CD4-positive, alpha-beta T cell treated with Interleukin-15 for 4 hours (primary cell): ENCODE measurements at places on chromosomes 1 and 21.

DNA sequence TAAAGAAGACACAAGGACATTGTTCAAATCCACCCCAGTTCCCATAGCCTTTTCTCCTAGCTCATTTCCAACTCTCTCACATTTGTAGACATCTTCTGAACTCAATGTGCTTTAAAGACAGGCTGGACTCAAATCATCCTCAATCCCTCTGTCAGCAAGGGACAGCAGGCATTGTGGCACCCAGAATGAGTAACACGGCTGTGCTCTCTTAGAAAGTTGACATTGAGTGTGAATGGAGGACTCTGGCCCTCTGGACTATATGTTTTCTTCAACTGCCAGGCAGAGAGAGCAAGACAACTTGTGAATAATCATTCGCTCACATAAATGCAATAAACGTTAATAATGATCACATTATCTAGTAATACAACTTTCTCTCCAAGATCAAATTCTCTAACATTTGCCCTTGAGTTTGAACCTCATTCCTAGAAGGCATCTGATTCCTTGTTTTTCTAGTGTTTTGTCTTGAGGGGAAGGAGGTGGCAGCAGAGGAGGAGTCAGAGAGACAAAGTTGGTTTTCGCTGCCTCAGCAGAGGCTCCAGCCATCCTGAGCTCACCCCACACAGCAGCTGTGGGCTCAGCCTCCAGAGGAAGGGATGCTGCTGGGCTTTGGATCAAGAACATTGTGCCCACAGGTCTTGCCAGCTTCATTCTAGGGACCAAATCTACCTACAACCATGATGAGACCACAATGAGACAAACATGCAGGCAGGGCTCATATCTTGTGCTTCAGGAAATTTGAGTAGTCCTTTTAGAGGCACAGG lies 85.1 kb downstream of the BCAR3 start:
- no peak for DNase-seq

DNA sequence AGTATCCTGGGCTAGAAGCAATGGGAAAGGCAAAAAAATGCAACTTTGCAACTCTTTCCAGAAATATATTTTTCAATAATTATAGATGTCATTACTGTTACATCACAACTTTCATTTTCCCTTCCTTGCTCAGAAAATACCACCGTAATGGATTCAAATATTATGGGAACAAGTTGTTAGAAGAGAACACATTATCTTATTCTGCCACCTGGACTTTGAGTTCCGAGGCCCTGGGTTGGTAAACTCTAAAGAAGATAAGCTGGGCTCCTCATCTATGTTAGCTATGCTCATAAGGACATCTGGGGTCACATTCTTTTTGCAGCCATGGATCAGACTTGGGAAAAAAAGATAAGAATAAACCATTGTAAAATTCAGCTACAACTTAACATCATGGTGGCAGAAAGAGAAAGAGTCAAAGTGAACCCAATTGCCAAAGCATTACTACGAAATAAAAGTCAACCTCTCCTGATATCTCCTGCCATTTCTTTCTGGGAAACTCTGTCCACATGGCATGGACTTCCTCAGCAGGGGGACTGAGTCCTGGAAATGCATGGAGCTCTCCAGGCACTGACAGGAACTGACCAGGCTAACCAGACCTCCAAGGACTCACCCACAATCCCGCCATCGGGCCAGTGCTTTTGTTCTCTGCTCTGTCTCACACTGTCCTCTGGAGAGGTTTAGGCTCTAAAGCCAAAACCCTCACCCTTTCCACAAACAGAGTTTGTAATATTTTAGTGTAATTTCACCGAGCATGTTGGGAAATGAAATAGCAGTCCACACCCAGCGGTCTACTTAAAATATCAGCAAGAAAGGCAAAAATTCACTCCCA lies 499.1 kb upstream of the RUNX1 start:
- DNase-seq, result no peak

- no peak for DNase-seq
These were observed 63.6 kb upstream of the ZBTB40 start for GRCh38 chr1:22387919-22388580.

GRCh38 chr21:43702785-43703034 lies 16.2 kb upstream of the PDXK start:
- DNase-seq, result no peak

DNA sequence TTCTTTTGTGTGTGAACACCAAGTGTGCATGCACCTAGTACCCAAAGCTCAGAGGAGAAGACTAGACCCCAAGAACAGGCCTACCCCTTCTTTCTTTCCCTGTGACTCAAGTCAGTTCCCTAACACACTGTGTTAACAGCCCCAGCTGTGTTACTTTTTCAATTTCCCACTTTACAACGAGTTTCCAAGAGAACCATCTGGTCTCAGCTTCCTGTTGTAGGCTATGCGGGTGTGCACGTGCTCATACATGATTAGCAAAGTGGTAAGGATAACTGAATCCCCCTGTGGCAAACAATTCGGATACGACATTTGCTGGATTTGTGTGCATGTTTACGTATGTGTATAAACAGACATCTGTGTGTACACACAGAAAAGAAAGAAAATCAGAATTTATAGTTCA lies 17.9 kb downstream of the IFNAR2 start:
- no peak for DNase-seq

- DNase-seq, result no peak
These were observed 21.5 kb downstream of the NPHP4 start for GRCh38 chr1:5970610-5971273.

DNA sequence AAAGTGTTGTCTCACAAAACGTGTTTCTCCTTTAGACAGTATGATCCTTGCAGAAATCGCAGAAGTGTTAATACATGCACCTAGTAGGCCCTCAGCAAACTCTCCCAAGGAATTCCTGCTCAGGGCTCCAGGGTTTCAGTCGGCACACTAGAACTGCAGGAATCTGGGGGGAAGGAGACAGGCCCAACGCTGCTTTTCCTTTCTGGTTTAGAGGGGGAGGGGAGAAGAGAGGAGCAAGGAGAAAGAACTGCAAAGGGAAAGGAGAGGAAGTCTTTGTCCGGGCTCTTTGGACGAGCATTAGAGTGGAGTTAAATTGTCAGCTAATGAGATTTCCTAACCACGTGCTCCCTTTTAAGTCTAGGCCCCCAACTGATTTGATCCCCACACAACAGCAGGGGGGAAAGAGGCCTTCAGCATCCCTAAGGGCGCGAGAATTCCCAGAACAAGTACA lies 103.7 kb upstream of the SOD1 start:
- DNase-seq, result no peak

DNA sequence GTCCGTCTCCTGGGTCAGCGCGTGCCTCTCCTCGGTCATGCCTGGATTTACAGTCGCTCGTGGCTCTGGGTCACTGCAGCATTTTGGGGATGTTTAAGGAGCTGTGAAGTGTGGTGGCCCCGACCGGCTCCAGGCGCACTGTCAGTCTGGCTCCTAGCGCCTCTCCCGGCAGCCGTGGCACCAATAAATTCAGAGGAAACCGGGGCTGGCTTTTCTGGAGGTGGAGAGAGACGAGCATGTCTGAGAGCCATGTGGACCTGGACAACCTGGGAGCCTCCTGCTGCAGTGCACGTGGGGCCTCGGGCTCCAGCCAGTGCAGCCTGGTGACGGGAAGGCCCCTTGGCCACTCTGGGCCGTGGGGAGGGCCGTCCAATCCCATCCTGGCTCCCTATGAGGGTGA lies 17.1 kb downstream of the PLCH2 start:
- DNase-seq, result no peak

- no peak for DNase-seq
These were observed 22.6 kb downstream of the ZBTB17 start for GRCh38 chr1:15953294-15953771.

GRCh38 chr1:64986903-64987871 lies 20.8 kb upstream of the JAK1 start:
- no peak for DNase-seq

DNA sequence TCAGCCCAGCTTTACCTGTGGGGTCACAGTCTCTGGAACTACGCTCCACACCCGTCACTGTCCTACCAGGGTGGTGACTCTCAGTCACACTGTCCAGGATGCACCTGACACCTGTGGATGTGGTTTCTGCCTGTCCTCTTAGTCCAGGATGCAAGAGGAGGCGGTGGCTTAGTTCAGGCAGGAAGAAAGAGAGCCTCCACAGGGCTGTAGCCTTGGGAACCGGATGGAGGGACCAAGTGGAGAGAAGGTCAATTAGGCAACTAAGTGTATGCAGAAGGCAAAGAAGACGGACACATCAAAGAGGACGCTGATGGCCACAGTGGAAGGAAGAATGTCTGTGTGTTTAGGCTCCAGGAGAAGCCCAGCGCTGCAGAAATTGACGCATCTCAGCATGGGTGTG lies 153.9 kb upstream of the IRF2BP2 start:
- DNase-seq, result no peak

- no peak for DNase-seq
These were observed 862.6 kb downstream of the USP25 start for GRCh38 chr21:16592381-16592780.

DNA sequence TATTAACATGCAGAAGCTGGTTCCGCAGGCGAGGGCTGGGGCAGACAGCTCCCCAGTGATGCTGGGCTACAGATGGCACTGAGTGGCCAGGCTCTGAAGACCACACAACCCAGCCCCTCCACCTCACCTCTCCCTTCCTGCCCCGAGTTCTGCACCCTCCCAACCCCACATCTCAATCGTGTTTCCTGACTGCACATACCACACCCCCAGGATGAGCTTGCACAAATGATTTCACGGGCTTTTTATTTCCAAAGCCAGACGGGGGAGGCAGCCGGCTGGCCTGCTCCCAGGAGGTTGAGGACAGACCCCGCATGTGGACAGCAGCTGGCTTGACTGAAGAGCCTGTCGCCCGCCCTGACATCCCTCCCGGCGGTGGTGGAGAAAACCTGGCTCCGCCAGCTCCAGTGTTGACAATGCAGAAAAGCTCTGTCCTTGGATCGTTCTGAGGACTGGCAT lies 21.4 kb upstream of the ALDH4A1 start:
- DNase-seq, result no peak

DNA sequence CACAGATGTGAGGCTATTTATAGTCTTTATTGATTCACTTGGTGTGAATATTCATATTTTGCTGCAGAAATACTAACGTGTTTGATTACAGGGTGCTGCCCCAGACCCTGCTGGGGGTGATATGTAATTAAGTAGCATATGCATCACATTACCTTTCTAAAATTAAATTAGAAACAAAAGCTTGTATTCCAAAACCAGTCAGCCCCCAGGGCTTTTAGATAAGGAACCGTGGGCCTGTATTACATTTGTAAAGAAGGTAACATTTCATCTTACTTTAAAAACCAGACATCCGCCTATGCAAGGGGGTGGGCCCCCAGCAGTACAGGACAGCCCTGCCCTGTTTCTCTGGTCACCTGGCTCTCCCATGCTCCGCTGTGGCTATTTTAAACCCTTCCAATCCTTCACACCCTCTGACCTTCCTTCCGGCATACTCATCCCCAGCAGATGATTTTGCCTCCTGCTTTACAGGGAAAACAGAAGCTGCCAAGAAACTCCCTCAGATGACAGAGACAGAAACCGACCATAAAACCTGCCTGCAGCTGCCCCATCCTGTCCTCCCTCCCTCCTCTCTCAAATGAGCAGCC lies 22.0 kb upstream of the KCNC4 start:
- no peak for DNase-seq

- no peak for DNase-seq
These were observed 46.6 kb upstream of the ATP1A1 start for GRCh38 chr1:116326486-116326885.

- no peak for DNase-seq
These were observed 63.9 kb upstream of the VAV3 start for GRCh38 chr1:108028841-108029388.

DNA sequence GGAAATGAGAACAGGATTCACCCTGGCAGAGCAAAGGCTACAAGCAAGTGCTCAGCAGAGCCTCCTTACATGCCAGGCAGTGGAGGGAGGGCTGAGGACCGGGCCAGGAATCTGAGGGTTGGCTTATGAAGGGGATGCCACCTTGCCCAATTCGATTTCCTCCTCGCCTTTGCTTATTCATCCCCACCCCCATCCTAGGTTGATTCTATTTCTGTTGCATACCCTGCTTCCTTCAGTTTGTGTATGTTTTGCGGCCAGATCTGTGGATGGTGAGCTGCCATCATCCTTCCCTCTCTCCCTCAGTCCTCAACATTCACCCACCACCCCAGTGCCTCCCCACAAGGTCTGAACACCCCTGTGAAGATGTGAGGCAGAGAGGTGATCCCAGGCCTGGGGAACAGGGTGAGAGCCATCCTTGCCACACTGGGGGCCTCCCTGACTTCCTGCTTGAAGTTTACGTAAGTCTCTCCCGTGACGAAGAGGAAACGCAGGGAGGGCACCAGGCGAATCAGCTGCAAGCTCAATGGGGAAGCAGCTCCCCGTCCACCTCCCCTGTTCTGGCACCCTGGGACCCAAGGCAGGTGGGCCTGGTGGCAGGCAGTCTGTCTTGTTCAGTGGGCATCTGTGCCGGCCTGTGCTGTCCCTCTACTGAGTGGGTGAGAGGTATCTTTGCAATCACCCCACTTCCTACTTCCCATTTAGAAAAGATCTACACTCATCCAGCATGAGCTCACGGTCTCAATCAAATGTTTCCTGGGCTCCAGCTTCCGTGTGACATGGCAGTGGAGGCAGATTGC lies 50.6 kb upstream of the CNTN2 start:
- peak; percentile 1 for DNase-seq

- DNase-seq, result no peak
These were observed 42.9 kb downstream of the USP25 start for GRCh38 chr21:15772654-15773053.

DNA sequence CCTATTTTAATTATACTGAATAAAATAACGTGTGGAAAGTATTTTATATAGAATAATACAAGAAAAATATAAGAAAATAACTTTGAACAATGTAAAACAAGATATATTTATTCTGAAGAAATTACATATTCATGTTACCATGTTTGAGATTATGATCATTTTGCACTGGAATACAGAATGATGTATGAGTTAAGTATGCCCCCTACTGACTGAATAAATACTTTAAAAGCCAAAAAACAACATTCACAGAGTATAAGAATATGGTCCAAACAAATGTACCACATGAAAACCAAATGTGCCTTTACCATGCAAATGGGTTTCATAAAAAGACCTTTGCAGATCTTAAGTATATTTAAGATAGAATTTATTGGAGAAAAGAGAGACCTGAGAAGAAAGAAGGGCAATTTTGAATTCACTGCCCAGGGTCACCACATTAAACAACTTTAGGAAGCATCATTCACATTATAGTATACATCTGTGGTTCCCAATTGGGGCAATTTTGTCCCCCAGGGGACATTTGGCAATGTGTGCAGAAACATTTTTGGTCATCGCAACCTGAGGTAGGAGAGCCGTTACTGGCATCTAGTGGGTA lies 136.6 kb upstream of the GFI1 start:
- DNase-seq, result peak; percentile 34

- no peak for DNase-seq
These were observed 23.8 kb downstream of the AGT start for GRCh38 chr1:230690101-230690500.

- DNase-seq, result peak; percentile 76
These were observed 699 bp downstream of the DIPK1A start for GRCh38 chr1:92960395-92961130.

DNA sequence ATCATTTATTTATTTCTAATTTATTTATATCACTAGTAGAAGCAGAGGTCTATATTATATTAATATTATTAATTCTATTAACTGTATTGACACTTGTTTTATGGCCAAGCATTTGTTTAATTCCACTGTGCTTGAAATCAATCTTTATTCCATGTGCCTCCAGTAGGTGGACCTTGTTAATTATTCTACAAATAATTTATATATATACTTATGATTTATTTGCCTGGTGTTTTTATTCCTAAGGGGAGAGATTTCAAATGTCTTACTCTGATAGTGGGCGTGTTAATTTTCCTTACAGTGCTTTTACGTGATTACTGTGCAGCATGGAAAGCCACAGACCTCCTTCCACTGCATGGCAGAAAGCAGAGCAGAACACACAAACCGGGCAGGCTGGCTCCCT lies 17.5 kb upstream of the OR6N2 start:
- no peak for DNase-seq

- no peak for DNase-seq
These were observed 24.3 kb downstream of the UBE2Q1 start for GRCh38 chr1:154533952-154534844.
